ENCODE measurements at places on chromosomes 2 and 18.
A peak's percentile ranks its signal among the peaks of the same experiment; 100 is the strongest.

DNA sequence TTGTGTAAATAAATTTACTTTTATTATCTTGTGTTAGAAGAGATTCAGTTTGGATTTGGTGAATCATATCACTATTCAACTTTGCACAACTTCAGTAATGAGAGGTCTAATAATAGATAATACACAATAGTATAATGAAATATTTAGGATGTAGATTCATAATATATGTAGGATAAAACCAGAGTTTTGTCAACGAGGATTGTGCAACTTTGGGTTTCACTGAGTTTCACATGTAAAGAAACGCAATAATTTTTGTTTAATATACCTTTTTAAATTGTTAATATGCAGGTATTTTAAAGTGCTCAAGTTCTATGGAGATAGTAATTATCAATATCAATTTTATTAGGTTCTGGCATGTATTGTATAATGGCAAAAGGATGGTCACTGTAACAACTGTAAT is 5.3 kb downstream of the CALCRL start:
- no peak for DNase-seq

DNA sequence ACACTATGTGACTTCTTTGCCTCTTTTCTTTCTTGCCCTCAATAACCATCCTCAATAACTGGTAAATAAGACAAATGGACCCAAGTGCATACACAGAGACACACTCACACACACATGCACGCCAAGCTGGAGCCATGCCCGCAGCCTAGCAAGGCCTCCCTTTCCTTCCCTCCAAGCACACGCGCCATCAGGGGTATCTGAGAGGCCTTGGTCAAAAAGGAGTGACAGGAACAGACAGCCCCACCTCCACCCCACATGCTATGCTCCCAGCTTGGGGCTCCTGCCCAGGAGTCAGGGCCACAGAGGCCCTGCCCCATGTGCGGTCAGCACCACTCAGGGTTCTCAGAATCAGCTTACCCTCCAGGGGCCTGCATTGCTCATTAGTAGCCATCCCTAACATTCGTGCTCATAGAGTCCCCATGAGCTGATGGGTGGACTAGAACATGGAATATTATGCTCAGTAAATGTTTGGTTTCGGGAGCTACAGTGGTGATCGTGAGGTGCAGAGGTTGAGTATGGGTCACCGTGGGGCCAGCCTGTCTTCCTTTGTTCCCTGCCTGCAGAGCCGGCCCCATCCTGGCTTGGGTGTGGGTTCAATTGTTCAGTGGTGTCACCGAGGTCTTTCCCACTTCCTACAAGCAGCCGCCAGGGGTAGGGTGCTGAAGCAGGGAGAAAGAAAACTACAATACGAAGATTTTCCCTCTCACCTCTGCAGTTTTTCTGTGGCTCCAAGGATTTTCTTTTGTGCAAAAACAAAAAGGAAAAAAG is 158.2 kb upstream of the RAB12 start:
- no peak for DNase-seq

GRCh38 chr2:64655018-64655664 is 1.4 kb upstream of the SERTAD2 start:
- peak; percentile 43 for DNase-seq

GRCh38 chr2:102051692-102052277 is 60.0 kb downstream of the IL1R2 start:
- DNase-seq, result no peak

DNA sequence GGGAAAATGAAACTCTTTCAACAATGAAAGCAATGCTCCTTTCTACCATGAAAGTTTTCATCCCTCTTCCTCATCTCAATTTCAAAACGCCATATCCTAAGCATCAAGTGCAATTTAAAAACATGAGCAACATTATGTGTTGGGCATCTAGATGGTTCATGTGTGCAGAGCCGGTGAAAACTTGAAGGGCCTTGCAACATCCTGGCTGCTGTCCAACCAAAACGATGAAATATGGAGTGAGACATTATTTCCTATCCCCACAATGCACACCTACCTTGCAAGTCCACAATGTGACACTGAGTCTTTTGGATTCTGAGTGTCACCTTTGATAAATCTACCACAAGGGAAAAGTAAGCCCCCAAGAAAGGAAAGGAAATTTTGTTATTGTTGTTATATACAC is 110.0 kb downstream of the NCKAP5 start:
- DNase-seq, result no peak

- no peak for DNase-seq
Measured at GRCh38 chr18:9521770-9522169, 46.5 kb downstream of the RALBP1 start.

DNA sequence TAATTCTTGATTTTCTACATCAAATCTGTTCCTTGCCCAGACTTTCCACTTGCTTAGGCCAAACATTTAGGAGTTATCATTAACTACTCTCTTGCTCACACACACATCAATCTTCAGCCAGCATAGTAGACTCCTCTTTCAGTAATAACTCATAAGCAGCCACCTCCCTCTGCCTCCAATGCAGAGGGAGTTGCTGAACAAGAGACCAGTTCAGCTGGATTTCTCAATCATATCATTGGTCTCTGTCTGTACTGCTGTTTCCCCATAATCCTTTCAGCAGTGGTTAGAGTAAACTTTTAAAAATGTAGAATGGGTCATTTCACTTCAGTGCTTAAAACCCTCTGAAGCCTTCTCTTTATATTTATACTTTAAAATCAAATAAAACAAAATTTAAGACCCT is 112.9 kb downstream of the SLC39A10 start:
- no peak for DNase-seq

- no peak for DNase-seq
Measured at GRCh38 chr2:157837851-157838441, 38.2 kb downstream of the ACVR1 start.

- peak; percentile 37 for DNase-seq
Measured at GRCh38 chr2:238573065-238573778, 146.5 kb downstream of the ASB1 start.

DNA sequence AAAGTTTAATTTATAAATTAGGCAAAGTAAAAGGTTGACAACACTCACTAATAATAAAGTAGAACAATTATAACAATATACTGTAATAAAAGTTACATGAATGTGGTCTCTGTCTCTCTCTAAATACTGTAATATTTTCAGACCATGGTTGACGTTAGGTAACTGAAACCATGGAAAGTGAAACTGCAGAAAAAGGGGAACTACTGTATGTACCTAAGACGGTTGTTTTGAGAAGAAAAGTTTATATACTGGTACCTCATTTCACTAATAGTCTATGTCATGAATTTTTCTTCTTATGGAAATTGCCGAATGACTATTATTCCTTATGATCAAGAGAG is 166.7 kb upstream of the ZNF521 start:
- DNase-seq, result peak; percentile 54

DNA sequence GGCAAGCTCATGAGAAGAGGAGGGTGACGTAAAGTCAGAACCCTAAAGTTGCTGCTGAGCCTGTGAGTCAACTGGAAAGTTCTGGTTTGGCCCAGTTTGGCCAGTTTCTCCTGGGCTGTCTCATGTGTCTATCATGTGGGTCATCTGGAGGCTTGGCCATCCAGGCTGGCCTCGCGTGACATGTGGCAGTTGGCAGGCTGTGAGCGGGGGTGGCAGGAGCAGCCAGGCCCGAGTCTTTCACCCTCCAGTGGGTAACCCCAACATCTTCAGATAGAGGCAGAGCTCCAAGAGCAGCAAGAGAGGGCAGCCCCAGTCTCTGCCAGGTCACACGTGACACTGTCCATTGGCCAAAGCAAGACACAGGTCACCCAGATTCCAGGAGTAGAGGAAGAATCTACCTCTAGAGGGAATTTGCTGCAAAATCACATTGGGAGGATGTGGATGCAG is 51.5 kb downstream of the FHOD3 start:
- DNase-seq, result no peak

- DNase-seq, result peak; percentile 28
Measured at GRCh38 chr18:58496937-58497336, 132.0 kb downstream of the ALPK2 start.

DNA sequence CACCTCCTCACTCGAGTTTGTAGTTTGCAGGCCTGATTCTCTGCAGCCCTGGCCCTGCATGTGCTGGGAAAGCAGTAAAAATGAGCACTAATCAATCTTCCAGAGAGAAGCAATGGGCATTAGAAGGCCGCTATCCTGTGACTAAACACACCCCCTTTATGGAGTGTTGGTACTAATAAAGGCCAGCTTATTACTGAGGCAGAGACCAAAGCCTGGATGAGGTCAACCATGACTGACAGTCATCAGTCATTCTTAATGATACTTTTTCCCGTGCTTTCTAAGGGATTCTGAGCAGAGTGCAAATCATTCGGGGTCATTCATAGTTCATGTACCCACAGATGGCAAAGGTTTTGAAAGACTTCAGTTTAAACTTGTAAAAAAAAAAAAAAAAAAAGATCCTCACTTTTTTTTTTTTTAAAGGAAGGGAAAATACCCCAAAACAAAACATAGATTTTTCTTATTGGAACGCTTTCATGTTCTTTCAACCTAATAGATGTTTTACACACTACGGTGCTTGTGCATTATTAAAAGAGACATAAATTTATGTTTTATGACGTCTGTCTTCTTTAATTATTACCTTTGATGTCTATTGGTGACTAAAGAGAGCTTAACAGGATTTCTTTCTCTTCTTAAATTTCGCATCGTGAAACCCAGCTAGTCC is 13.2 kb downstream of the TSHZ1 start:
- DNase-seq, result no peak

GRCh38 chr2:232966122-232966521 is 46.9 kb downstream of the NGEF start:
- DNase-seq, result no peak

GRCh38 chr18:61635901-61636528 is 256.8 kb downstream of the RNF152 start:
- peak; percentile 61 for DNase-seq

DNA sequence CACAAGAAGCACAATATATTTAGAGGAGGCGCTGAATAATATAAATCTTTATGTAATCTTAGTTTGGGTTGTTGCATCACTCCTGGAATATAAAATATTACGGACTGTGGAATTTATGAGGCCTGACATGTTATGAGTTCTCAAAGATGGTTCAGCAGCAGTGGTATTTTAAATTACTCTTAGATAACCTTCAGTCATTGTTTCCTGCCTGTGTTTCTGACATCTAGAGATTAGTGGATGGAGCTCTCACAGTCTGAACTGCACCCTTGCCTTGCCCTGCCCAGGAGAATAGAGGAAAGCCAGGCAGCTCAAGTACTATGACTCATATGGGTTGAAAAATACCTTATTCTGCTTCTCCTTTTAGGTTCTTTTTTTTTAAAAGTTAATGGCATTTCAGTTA is 70.0 kb downstream of the ACSL3 start:
- no peak for DNase-seq

GRCh38 chr2:23402205-23402740 is 17.3 kb downstream of the KLHL29 start:
- DNase-seq, result no peak

DNA sequence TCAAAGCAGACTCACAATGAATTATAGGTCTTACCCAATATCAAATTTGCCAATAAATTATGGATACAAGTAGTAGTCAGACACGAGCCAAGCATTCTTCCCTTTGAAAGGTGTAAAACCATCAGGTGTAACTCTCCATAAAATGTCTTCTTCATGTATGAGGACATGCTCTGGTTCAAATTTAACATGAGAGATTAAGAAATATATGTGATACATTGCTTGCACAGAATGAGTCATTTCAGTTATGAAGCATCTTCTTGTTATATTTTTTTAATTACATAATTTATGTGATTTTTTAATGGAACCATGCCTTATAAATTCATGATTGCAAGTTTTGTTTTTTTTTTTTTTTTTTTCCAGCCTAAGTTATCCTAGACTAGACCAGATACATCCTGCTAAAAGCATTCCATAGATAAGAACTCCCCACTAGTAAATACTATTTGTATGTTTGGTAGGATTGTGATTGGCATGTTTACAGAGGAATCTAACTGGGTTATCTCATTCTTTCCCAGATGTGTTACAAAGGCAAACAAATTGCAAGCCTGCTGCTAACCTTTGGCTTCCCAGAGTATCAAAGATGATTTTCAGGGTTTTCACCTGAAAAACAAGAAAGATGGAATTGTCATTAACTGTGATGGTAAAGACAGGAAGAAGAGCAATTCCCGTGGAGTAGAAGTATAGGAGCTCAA is 621.9 kb downstream of the XIRP2 start:
- no peak for DNase-seq

DNA sequence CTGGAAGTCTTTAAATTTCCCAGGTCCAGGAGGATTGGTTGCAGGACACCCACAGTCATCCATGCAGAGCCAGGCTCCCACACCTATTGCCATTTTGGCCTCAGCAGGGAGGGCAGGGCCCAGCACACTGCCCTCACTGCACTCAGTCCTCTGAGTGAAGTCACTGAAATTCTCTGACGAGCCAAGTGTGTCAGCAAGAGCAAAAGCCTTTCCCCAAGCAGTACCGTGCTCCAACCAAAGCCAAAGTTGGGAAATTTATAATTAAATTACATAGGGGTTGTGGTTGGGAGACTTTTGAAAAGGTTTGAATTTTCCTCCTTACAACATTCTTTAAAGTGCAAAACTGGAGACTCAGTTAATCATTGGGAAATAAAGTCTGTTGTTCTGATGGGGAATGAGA is 98.5 kb upstream of the CD226 start:
- DNase-seq, result no peak

GRCh38 chr2:636641-637405 is 40.4 kb downstream of the TMEM18 start:
- DNase-seq, result peak; percentile 30

- no peak for DNase-seq
Measured at GRCh38 chr18:72601481-72601880, 57.3 kb upstream of the CBLN2 start.

- DNase-seq, result no peak
Measured at GRCh38 chr2:69191634-69192033, 178.7 kb downstream of the ANTXR1 start.

DNA sequence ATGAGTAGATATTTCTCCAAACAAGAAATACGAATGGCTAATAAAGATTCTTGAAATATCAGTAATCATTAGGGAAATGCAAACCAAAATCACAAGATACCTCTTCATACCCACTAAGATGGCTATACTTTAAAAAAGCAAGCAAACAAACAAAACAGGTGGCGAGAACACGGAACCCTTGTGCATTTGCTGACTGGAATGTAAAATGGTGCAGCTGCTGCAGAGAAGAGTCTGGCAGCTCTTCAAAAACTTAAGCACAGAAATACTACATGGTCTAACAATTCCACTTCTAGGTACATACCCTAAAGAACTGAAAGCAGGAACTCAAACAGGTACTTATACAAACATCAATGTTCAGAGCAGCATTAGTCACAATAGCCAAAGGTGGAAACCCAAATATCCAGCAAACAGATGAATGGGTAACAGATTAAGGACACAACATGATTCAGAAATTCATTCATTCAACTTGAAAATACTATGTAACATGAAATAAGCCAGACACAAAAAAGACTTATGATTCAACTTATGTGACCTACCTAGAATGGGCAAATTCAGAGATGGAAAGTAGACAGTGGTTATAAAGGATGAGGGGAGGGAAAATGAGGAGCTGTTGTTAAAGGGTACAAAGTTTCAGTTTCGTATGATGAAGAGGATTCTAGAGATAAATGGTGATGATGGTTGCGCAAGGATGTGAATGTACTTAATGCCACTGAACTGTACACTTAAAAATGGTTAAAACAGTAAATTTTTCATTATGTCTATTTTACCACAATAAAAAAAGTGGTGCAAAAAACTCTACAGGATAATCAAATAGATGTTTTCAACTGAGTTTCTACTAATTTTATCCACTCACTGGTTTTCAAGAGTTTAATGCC is 26.9 kb upstream of the GPR75 start:
- no peak for DNase-seq

- DNase-seq, result no peak
Measured at GRCh38 chr2:27059141-27059820, 7.8 kb downstream of the AGBL5 start.

GRCh38 chr18:28801876-28802275 is 624.9 kb upstream of the CDH2 start:
- no peak for DNase-seq
